Small intestine (tissue), 16 donors: ENCODE measurements at places on chromosomes 6 and 20. TPM values are rescaled to one million over a fixed set of nuclear protein-coding genes. Genes with fewer than 3 reads are reported as not detected.

The TMEM239 gene
- polyA plus RNA-seq, result not detected

The ADGRB3 gene
- not detected for polyA plus RNA-seq

The LINC00237 gene
- polyA plus RNA-seq, result not detected

DNA sequence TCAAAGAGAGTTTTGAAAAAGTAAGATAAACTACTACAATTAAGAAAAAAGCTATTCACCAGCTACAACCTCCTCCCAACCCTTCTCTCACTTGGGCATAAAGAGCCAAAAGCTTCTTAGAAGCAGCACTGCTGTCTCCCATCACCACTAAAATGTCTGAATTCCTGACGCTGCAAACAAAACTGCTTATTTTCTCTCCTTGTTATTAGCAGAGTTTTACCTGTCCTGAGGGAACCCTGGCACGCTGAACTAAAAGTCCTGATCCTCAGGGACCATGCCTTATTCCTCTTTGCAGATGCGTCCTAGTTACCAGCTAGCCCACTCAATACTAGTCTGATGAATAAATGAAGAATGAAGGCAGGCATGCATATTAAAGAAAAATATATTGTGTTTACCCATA is 1.1 kb downstream of the HACE1 start:
- peak; percentile 17 for DNase-seq

The CST3 gene
- 444 TPM for polyA plus RNA-seq

DNA sequence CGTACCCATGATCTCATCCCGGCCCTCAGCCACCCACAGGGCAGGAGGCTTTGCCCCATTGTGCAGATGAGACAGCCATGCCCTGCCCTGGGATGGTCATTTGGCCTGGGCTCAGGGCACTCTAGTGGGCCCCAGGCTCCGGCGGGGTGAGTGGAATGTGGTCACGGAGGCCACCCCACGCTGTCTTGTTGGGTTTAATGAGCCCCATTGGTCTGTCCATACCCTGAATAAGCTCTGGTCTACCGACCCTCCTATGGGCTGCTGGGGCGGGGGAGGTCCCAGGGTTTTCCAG is 50.6 kb downstream of the FGD2 start:
- DNase-seq, result no peak

The PI3 gene
- 3.6 TPM for polyA plus RNA-seq

DNA sequence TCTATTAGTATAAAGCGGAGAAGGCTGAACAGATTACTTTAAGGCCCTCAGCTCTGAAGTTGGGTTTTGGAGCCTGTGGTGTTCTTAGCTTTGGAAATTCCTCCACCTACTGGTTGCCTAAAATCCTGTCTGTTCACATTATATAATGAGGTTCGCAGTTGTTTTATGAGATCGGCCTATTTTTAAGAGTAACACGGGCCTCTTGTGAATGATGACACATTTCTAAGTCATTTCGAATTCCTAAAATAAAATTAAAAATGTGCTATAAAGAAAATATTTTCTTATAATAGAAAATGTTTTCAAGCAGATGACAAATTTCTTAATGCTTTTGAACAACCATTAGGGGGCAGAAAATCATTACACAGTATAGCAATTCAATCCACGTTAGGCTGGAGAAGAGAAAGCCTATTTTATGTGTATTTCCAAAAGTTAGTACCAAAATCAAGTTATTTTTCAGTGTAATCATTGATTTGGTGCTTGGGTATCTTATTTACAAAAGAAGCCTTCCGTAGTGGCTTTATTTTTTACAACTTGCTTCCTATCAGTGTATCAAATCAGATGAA is 15.8 kb upstream of the FAM8A1 start:
- peak; percentile 67 for DNase-seq

The NKX2-4 gene
- polyA plus RNA-seq, result not detected

DNA sequence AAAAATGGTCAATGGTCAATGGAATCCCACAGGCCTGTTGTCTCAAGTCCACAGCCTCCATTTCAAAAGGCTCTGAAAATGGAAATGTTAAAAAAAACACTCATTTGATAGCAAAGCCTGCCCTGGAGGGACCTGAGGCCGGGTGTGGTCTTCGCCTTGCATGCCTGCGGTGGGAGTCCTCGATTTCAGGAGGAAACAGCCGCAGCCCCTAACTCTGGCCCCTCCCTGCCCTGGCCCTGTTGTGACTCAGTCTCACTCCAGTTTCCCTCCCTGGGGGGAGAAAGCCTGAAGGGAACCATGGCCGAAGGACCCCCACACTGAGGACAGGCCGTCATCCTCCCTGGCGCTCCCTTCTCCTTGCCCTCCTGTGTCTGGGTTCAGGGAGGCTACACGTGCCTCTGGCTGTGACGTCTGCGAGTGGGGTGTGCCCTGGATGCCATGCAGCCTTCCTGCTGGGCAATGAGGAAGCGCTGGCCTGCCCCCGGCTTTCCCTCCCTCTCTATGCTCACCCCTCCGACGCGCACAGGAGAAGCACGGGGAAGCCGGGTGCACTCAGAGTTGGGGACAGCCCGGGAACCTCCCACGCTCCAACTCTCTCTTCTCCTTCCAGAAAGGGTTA is 9.2 kb downstream of the BHLHE23 start:
- DNase-seq, result no peak

- no peak for DNase-seq
These were observed 30.6 kb downstream of the SHLD1 start for GRCh38 chr20:5780846-5781217.

GRCh38 chr6:24334285-24334684 is 23.6 kb downstream of the DCDC2 start:
- DNase-seq, result no peak

DNA sequence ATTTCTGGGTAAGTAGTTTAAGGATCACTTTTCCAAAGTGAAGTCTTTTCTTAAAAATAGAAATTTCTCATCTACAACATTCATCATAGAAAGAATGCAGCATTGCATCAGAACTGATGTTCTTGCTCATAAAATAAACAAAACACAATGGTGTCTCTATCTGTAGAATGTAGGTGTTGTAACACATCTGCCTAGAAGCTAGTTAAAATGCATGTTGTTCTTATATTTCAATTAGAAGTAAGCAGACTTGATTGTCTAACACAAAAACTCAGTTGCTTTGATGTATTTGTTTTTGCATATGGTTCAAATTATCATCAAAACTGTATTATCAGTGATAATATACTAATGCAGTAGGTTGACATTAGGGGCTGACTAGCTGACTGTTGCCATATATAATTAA is 654.7 kb upstream of the FLRT3 start:
- DNase-seq, result no peak

- DNase-seq, result no peak
These were observed 266.0 kb downstream of the PAX1 start for GRCh38 chr20:21971436-21971835.

DNA sequence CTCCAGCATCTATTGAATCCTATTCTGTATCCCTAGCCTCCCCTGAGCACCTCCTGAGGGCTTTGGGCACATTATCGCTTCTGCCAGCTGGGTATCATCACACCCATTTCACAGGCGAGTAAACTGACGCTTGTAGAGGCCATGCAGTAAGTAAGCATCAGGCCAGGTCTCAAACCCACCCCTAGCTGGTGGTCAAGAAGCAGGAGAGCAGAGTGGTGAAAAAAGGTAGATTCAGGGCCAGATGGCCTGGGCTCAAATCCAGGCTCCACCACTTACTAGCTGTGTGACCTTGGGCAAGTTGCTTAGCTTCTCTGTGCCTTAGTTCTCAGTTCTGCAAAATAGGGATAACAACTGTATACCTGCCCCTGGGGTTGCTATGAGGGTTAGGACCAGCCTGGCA is 19.9 kb downstream of the GRM4 start:
- DNase-seq, result no peak

The CFAP206 gene
- 0.06 TPM for polyA plus RNA-seq

GRCh38 chr6:149815788-149816187 is 48.4 kb downstream of the LRP11 start:
- no peak for DNase-seq

The FAM135A gene
- polyA plus RNA-seq, result 17.4 TPM

- no peak for DNase-seq
These were observed 7.0 kb downstream of the TRPC4AP start for GRCh38 chr20:35085477-35086225.

The ARFGAP1 gene
- 117 TPM for polyA plus RNA-seq

The GABRR2 gene
- polyA plus RNA-seq, result 0.33 TPM

DNA sequence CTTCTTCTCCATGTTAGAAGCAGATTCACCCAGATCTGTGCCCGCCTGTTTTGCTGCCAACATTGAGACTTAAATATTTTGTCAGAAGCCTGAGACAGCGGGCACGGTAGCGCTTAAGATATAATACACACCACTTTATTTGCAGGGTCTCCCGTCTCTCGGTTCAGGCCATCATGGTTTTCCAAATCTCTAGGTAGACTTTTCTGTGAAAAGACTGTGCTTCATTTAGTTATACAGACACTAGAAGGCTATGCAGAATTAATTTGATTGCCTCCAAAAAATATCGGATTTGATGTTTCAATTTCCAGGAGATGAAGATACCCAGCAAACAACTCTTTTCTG is 598 bp downstream of the TBP start:
- no peak for DNase-seq

The TREM1 gene
- polyA plus RNA-seq, result 1.8 TPM

The CDK5RAP1 gene
- 32.0 TPM for polyA plus RNA-seq

GRCh38 chr6:105628156-105628860 is 225.4 kb upstream of the PREP start:
- DNase-seq, result no peak

DNA sequence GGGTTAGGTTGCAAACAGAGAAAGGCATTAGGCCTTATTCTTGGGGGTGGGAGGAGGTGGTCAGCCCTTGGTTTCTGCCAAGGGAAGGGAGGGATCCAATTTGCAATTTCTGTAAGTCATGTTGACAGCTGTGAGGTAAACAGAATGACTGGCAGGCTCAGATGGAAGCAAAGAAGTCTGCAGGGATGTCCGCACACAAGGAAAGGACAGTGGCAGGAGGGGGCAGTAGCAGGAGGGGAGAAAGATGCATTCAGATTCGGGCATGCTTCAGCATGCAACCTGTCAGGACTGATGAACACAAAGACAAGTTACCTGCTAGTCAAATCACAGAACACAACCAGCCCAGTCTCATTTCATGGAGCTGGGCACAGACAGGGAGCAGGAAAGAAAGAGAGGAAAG is 217.9 kb upstream of the FOXA2 start:
- no peak for DNase-seq

DNA sequence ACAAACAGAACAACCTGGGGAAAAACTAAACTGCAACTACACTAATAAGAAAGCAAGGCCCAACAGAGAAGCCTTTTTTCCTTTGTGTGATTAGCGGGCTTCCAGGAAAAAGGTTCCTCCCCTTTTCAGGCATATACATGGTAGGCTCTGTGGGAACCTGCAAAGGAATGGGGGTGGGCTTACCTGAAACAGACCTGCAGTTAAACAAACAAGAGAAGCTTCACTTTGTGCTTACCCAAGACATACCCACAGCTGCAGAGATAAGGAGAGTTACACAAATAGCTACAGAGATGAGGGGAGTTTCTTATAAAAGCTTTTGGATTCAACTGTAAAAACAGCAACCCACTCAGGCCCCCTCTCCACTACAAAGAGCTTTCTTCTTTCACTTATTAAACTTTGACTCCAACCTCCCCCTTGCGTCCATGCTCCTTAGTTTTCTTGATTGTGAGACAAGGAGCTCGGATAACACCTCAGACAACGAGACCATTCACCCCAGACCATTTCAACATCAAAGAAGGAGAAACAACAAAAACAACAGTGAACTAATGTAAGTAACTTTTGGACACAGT is 30.9 kb downstream of the RNF146 start:
- DNase-seq, result no peak

- peak; percentile 24 for DNase-seq
These were observed 4.5 kb downstream of the TCFL5 start for GRCh38 chr20:62856931-62857619.

- DNase-seq, result no peak
These were observed 183.1 kb downstream of the AIG1 start for GRCh38 chr6:143243786-143244185.

GRCh38 chr6:46051962-46052361 is 36.3 kb upstream of the CLIC5 start:
- no peak for DNase-seq

- DNase-seq, result no peak
These were observed at the start of gene ZFP57 for GRCh38 chr6:29680904-29681303. TSS of gene ZFP57 (minus strand) at chr6:29681152. CDS start at chr6:29677003, 4,149 bp downstream.

DNA sequence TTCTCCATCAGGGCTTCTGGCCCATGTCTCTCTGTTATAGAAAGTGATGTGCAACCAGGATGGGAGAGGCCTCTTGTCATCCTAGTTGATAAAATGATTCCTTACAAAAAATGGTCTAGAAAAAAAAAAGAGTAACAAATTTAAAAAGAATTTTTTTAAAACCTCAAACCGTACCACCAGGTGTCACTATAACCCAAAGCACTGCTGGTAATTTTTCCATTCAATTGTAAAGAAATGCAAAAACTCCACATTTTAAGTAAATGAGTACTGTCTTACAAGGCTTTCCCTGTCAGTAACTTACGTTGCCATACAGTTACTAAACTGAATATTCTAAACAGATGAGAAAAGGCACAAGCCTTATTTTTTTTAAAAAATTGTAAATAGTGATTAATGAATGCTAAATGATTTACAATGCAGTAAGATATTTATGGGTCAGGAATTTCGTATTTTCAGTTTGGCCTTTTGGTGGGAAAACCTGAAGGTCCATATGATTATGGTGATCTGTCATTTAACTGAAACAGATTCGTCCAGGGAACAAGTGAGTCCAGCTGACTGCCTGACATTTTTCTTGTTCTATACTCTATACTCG is 95.4 kb downstream of the OGFRL1 start:
- no peak for DNase-seq

DNA sequence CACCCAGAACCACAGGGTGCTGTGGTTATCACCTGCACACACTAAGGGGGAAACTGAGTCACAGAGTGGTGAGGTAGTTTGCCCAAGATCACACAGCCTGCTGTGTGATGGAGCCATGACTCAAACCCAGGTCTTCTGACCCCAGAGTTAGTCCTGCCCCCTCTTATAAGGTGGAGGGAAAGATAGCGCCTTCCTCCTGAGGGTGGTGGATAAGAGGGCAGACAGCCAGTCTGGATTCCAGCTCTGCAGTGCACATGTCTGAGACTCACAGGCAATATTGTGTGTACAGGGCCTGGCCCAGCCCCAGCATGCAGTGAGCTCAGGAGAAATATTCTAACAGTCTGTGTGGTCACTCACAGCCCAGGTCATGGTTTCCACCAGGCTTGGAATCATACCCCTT is 393.7 kb downstream of the CDH4 start:
- no peak for DNase-seq

DNA sequence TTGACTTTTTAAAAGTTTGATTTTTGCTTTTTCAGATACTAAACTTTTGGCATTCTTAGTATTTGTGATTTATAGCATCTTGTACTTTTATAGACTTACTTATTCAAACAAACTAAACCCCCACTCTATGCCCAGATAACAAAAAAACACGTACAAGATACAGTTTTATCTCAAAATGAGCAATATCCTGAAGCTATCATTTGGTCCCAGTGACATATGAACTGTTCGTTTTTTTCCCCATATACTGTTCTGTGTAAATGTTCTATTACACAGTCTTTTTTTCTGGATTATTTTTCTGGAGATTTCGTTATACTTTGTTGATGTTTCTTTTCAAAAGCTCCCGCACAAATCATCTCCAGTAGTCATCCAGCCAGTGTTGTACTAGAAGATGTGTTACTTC is 27.3 kb upstream of the SERINC3 start:
- DNase-seq, result no peak

- DNase-seq, result no peak
These were observed 14.7 kb downstream of the SCUBE3 start for GRCh38 chr6:35228481-35228880.

- DNase-seq, result no peak
These were observed 687.4 kb downstream of the EPM2A start for GRCh38 chr6:145047891-145048290.

The NFATC2 gene
- polyA plus RNA-seq, result 3.1 TPM

The ZNF165 gene
- polyA plus RNA-seq, result 2.7 TPM

- no peak for DNase-seq
These were observed 7.5 kb upstream of the BFSP1 start for GRCh38 chr20:17538517-17539170.

The CALHM4 gene
- polyA plus RNA-seq, result not detected

The SAMD3 gene
- 2.4 TPM for polyA plus RNA-seq

The DCBLD1 gene
- 9.4 TPM for polyA plus RNA-seq
